ENCODE measurements at places on chromosomes 11 and 22.

GRCh38 chr22:44391481-44392445 lies 79.0 kb upstream of the SHISAL1 start:
- H3K27ac ChIP-seq: no peak overlapping the region
- no peaks in the 10 kb centered on the region for H3K36me3 ChIP-seq
- DNase-seq: no peak
- H3K4me3 ChIP-seq: no peak overlapping the region
- peaks cover 12% of the 10 kb centered on the region for H3K27me3 ChIP-seq

- no peaks in the 10 kb centered on the region for H3K4me1 ChIP-seq
- no peak overlapping the region for H3K4me3 ChIP-seq
- no peaks in the 10 kb centered on the region for H3K27me3 ChIP-seq
- DNase-seq: no peak
- no peaks in the 10 kb centered on the region for H3K36me3 ChIP-seq
Measured at GRCh38 chr11:23932485-23932898, 564.4 kb upstream of the LUZP2 start.

- peaks cover 3% of the 10 kb centered on the region for H3K27me3 ChIP-seq
- no peak overlapping the region for H3K27ac ChIP-seq
- DNase-seq: no peak
- no peaks in the 10 kb centered on the region for H3K36me3 ChIP-seq
Measured at GRCh38 chr11:13336246-13336878, 58.8 kb downstream of the BMAL1 start.

- peak; percentile 39 for DNase-seq
- no peaks in the 10 kb centered on the region for H3K36me3 ChIP-seq
- peaks cover 8% of the 10 kb centered on the region for H3K27me3 ChIP-seq
- peak overlapping the region; percentile 67 for H3K27ac ChIP-seq
- peak overlapping the region; percentile 95 for H3K4me3 ChIP-seq
Measured at GRCh38 chr11:119056421-119056999, 495 bp downstream of the HYOU1 start.

DNA sequence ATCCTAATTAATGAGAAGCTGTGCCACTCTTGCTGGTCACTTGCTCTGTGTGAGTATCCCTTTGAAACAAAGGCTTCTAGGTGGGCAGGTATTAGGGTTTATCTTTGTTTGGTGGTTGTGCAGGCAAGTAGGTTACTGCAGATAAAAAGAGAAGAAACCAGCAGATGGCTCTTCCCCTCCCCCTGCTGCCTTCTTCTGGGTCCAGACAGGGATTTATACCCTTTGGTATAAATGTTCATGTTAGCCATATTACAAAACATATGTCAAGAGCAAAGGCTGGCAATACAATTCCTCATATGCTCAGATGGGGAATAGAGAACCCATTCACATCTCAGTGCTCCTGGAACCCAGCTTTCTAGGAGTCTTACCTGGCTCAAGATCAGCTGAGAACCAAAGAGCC lies 109.9 kb downstream of the NAV2 start:
- DNase-seq: no peak
- no peaks in the 10 kb centered on the region for H3K36me3 ChIP-seq
- H3K4me1 ChIP-seq: peaks cover 30% of the 10 kb centered on the region

DNA sequence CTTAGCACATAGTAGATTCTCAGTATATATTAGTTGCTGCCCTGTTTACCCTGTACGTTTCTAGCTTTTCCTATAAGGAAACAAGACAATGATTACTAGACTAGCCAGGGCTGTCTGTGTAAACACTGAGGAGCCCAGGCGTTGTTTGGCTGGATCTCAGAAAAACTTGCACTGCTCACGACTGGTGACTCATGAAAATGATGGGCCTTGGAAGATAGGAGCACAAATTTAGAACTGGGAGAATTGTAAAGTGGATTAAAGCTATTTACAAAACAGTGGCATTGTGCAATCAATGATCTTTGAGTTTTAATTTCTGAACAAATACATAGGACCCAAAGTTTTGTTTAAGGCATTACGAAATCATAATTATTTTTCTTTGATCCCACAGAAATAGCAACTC lies 276.9 kb downstream of the FAM76B start:
- H3K27ac ChIP-seq: no peak overlapping the region
- H3K27me3 ChIP-seq: no peaks in the 10 kb centered on the region
- no peaks in the 10 kb centered on the region for H3K36me3 ChIP-seq
- DNase-seq: no peak
- H3K4me3 ChIP-seq: no peak overlapping the region
- peaks cover 7% of the 10 kb centered on the region for H3K4me1 ChIP-seq

- H3K4me3 ChIP-seq: no peak overlapping the region
- H3K27ac ChIP-seq: no peak overlapping the region
- no peaks in the 10 kb centered on the region for H3K36me3 ChIP-seq
Measured at GRCh38 chr22:39434243-39434653, 22.6 kb upstream of the MGAT3 start.

DNA sequence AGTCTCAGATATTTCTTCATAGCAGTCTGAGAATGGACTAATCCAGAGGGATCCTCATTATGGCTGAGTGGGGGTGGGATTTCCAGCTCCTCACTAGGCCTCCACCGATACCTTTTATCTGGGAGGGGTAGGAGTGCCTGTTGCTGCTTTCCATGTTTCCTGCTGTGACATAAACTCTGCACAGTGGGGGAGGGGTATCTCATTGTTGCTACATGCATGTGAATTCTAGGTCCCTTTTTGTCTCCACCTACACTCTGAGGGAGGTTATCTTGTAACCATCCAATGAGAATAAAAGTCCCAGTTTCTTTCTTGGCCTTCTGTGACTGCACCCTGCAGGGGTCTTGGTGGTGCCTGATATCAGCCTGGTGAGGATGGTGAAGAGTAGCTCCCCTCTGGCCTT lies 60.5 kb downstream of the ADAMTS15 start:
- no peak for DNase-seq
- H3K4me3 ChIP-seq: no peak overlapping the region
- peaks cover 19% of the 10 kb centered on the region for H3K36me3 ChIP-seq
- peaks cover 1% of the 10 kb centered on the region for H3K4me1 ChIP-seq
- no peak overlapping the region for H3K27ac ChIP-seq

- H3K27ac ChIP-seq: no peak overlapping the region
- H3K36me3 ChIP-seq: no peaks in the 10 kb centered on the region
- peaks cover 33% of the 10 kb centered on the region for H3K4me1 ChIP-seq
- DNase-seq: no peak
Measured at GRCh38 chr11:96221244-96222070, 121.5 kb downstream of the MAML2 start.

DNA sequence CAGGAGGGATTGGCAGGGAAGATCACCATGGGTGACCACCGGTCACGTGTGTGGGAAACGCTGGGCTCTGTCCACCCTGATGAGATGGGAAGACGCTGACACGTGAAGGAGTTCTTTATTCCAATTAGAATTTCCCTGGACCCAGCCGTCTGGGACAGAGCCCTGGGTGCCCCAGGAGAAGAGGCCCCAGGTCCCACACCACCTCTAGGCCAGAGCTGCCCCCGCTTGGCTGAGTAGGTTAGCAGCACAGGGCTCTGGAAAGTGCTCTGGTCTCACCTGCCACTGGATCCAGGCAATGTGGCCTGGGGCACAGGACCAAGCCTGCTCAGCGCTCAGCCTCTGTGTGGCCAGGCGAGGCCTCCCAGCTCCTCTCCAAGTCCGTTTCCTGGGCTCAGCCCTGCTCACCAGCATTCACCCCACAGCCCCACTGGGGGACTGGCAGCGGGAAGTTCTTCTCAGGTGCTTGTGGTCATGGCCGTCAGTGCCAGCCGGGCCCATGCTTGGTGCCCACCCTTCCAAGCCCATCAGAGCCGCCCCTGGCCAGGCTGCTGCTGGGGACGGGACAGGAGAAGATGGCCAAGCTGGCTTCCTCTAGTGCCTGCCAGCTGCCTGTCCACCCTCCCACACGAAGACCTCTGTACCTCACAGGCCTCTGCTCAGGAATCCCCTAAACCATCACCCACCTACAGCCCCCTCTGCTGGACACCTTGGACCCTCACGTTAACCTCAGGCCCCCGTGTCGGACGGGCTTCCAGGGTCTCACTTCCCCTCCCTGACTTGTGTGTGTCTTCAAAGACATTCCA lies 62.5 kb upstream of the FGF3 start:
- H3K4me3 ChIP-seq: no peak overlapping the region
- no peaks in the 10 kb centered on the region for H3K4me1 ChIP-seq
- H3K27ac ChIP-seq: no peak overlapping the region
- H3K36me3 ChIP-seq: no peaks in the 10 kb centered on the region
- DNase-seq: peak; percentile 46

Measured in glutamatergic neuron (in vitro differentiated cells).